CD8-positive, alpha-beta T cell (primary cell): ENCODE measurements at places on chromosomes 1 and 21.

DNA sequence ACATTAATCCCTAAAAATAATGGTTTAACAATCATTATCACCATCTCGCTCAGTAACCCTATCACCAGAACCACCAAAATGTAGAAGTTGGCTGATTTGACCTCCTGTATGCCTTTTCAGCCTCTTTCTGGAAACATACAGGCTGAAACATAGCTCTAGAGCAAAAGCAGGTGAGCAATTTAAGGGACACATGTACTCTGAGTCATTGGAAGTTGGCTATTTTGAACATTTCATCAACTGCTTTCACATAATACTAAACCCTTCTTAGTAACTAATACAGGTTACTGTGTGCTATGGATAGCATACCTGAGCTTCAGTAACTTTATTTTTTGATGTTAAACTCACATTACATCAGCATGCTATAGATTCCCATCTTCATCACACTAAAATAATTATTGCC, 19.8 kb upstream of the DDAH1 start:
- DNase-seq, result no peak

GRCh38 chr1:22259551-22260282, 116.8 kb upstream of the WNT4 start:
- no peak for DNase-seq

DNA sequence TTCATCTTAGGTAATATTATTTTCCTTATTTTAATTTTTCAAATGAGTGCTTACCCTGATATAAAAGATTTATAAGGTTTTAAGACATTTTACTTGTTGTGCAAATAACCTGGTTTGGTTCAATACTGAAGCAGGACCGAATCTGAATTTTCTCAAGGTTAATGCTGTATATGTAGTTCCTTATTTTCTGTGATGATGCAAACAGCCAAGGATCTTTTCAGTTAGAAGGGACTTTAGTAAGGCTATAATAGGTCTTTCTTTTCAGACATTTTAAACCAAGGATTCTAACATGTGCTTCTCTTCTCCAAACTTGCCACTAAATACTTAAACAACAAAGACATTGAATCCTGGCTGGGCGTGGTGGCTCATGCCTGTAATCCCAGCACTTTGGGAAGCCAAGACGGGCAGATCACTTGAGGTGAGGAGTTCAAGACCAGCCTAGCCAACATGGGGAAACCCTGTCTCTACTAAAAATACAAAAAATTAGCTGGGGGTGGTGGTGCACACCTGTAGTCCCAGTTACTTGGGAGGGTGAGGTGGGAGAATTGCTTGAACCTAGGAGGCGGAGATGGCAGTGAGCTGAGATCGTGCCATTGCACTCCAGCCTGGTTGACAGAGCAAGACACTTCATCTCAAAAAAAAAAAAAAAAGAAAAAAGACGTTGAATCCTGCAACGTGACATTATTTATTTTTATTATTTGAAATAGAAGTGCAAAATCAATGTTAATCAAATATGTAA, 3.2 kb upstream of the ARPC5 start:
- DNase-seq, result no peak

DNA sequence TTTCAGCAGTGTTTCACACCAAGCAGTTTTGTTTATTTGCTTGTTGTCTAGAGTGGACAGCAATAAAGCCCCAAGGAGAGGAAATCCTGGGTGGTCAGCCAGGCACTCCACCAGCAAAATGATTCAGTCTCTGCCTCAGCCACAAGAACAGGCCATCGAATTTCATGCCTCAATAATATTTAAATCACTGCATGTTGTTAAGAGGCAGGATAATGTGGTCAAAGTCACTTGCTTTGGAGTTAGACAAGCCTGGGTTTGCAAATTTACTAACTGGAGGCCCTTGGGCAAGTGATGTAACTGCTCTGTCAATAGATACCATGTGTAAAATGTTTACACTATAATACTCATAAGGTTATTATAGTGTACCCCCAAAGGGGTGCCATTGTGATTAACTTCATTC, 349.6 kb downstream of the LMO4 start:
- no peak for DNase-seq

- DNase-seq, result no peak
These were observed 21.9 kb downstream of the MT1HL1 start for GRCh38 chr1:236982380-236982779.

DNA sequence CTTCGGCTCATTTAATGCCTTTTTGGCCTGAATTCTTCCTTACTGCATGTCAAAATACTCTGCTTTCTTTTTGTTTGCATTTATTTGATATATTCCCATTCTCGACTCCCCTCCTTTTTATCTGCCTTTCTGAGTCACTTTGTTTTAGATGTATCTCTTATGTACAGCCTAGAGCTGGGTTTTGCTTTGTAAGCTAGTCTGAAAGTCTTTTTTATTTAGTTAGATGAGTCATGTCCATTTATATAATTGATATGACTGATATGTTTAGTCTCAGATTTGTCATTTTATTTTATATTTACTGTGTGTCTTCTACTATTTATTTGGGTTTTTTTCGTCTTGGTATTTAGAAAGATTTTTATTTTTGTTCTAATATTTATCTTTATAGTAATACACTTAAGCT, 33.6 kb upstream of the GNG5 start:
- no peak for DNase-seq

GRCh38 chr1:157176591-157177121, 38.5 kb upstream of the ETV3 start:
- DNase-seq, result no peak

GRCh38 chr1:31943546-31944184, 5.5 kb upstream of the PTP4A2 start:
- DNase-seq, result no peak

- DNase-seq, result no peak
These were observed 15.7 kb downstream of the PTPN22 start for GRCh38 chr1:113855630-113856400.
